RCC 7860 (cell line): ENCODE measurements at places on chromosomes 11 and 22.

DNA sequence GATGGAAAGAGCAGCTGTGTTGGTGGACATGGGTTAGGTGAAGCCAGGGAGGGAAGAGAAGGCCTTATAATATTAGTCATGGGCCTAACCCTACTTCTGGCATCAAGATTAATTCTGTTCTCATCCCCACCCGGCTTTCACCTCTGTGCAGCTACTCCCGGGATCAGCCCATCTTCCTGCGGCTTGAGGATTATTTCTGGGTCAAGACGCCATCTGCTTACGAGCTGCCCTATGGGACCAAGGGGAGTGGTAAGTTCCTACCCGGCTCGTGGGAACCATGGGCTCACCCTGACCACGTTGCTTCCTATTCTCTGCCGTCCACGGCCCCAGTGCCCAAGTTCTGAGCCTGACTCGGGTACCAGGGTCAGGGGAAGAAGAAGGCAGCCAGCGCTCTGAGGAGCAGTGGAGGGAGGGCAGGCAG, 51.6 kb downstream of the ST3GAL4 start:
- DNase-seq = no peak

DNA sequence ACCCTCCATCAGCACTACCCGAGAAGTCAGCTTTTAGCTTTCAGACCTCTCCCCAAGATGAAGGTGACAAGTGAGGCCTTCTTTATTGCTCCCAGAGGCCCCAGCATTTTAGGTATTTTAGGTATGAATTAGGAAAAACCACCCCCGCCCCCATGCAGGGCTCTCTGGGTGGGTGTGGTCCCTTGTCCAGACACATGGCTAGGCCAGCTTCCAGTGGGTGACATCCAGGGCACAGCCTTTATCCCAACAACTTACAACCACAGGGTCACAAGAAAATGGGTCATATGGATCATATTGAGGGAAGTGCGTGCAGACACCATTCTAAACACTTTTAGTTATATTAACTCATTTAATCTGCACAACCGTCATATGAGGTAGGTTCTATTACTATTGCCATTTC, 42.1 kb downstream of the RIBC2 start:
- DNase-seq = no peak

GRCh38 chr22:42720263-42721044, at the start of gene A4GALT:
Gene A4GALT, minus strand, starts transcription at chr22:42720870. Its CDS starts 26,919 bp downstream, at chr22:42693951.
- no peak for DNase-seq

DNA sequence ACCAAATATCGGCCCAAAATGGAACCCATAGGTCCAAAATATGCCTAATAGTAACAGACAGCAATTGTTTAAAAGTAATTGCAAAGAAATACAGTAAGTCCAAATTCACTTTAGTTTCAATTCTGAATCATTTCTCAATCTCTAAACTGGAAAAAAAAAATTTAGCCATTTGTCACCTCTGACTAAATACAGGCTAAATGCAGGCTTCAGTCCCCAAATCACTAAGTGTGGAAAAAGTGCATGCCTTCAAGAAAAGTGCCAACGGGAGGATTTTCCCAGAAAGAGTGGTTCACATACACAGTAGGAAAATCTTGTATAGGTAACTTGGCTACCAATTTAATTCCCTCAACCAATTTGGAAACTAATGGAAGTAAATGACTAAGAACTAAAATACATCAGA, 35.7 kb downstream of the SIK3 start:
- no peak for DNase-seq

DNA sequence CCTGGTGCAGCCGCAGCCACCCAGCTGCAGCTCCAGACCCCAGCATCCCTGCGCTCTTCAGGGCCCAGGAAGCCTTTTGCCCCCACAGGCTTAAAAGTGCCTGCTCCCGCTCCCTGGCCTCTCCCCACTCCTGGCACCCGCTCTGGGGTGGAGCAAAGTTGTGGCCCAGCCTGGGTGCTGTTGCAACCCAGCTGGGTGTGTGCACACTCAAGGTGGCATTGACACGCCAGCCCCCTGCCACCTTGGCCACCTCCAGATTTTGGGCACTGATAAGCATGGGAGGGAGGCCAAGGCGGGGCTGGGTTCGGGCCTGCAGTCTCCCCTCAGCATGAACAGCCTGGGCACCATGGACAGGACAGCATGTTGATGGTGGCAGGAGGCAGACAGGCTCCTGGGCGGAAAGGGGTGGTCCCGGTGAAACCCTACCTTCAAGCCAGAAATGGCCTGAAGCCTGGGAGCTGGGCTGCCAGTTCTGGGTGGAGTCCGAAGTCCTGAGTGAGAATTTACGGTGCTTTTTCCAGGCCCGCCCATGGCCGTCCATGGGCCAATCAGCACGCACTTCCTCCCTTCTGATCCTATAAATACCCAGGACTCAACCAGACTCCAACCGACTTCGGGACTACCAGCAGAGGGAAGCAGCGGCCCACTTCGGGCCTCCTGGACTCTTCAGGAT, 23.6 kb upstream of the RNASEH2C start:
- peak; percentile 4 for DNase-seq

- no peak for DNase-seq
These were observed 38.6 kb downstream of the SGSM3 start for GRCh38 chr22:40408718-40409612.

GRCh38 chr11:34067383-34068065, 16.0 kb downstream of the CAPRIN1 start:
- no peak for DNase-seq

- no peak for DNase-seq
These were observed 24.1 kb upstream of the CCDC134 start for GRCh38 chr22:41776381-41776780.

DNA sequence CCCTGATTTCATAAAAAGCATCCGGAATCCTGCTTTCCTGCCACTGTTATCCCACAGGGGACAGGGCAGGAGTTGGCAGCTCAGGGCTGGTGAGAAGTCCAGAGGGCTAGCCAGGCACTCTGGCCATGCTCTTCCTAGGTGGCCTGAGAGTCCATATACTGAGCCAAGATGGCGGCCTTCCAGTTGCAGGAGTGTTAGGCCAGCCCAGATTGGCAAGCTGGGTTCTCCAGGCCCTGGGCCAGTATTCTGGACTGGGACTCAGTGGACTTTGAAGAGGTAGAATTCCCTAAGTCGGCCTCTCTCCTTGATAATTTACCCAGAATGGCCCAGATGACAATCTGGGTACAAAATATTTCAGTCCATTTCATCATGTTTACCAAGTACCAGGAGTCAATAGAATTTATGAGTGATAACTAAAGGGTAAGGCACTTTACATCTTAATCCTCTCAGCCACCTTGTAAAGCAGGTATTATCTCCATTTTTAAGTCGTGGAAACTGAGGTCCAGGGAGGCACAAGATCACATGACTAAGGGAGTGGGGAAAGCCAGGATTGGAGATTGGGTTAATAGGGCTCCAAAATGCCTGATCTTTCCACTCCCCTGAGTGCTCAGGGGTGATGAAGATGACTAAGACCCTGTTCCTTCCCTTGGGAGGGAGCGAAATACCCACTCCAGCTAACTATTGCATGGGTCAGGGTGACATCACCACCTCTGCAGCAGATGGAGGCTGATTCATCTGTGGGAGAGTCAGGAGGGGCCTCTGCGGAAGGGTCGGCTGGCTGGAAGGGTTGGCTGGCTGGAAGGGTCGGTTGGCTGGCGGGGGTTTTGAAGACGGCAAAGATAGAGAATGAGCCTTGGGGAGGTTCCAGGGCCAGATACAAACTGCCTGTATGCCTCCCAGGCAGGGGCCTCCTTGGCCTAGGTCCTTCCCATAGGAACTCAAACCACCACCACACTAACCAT, 1.2 kb upstream of the MICALL1 start:
- DNase-seq = peak; percentile 94

DNA sequence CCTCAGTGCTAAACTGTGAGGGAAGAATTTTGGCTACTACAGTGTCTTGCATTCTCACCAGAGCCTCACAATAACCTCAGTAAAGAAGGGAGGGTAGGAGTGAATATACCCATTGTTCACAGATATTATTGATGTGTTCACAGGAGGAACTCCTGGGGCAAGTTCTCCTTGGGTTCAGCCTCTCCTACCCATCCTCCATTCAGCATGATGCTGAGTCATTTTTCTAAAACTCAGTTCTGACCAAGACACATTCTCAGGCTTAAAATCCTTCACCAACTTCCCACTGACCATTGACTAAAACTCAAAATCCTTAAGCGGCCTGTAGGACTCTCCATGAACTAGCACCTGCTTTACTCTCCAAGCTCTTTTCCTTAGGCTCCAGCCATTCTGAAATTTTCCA, 48.7 kb downstream of the SYTL2 start:
- no peak for DNase-seq
